ENCODE measurements at places on chromosomes 1 and 21.

GRCh38 chr21:35368326-35368725, 319.2 kb upstream of the RUNX1 start:
- DNase-seq = no peak

- DNase-seq = no peak
These were observed 15.4 kb downstream of the PYHIN1 start for GRCh38 chr1:158946785-158947184.

DNA sequence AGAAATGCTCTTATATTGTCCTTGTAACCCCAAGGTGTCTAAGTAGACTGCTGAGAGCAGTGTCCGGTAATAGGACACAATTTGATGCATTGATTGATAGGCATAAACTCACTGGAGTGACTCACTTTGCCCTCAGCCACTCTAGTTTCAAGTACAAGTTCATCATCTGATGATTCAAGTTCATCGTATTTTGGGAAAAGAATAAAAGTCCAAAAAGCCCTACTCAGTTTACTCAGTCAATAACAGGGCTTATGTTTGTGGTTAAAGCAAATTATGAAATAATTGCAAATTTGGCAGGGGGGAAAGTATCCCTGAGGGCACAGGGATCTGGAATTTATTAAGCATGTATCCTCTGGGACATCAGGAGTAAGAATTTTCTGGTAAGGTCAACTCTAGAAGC, 7.6 kb upstream of the ATF3 start:
- no peak for DNase-seq

- no peak for DNase-seq
These were observed 81.4 kb upstream of the PRDX6 start for GRCh38 chr1:173395762-173396161.

GRCh38 chr1:205769641-205770365, 5.5 kb downstream of the RAB29 start:
- no peak for DNase-seq

Data from T follicular helper cell (primary cell).